ENCODE measurements at places on chromosomes 5 and 9. TPM values are rescaled to one million over a fixed set of nuclear protein-coding genes. Genes with fewer than 3 reads are reported as not detected.

CCL27 gene
- total RNA-seq = not detected

TAF11L5 gene
- not detected for total RNA-seq

SURF6 gene
- total RNA-seq = 11.6 TPM

TRIP13 gene
- total RNA-seq = 3.4 TPM

All from smooth muscle cell of bladder (primary cell).